Activated CD4-positive, CD25-positive, alpha-beta regulatory T cell treated with anti-CD3 and anti-CD28 coated beads, Interleukin-2, amount 50 U/mL, for 24 hours (primary cell): ENCODE measurements at places on chromosomes 16 and 17.

GRCh38 chr16:70692873-70693671 is 7.2 kb upstream of the MTSS2 start:
- ATAC-seq = no peak

GRCh38 chr17:16353317-16354174 is at the start of gene CENPV:
CENPV (minus strand) TSS chr17:16353469; CDS start chr17:16353436, 33 bp downstream.
- ATAC-seq = peak; percentile 80

- no peak for ATAC-seq
These were observed 111.7 kb upstream of the HS3ST4 start for GRCh38 chr16:25580041-25580440.

GRCh38 chr16:81796035-81796434 is 16.9 kb downstream of the PLCG2 start:
- ATAC-seq = no peak

DNA sequence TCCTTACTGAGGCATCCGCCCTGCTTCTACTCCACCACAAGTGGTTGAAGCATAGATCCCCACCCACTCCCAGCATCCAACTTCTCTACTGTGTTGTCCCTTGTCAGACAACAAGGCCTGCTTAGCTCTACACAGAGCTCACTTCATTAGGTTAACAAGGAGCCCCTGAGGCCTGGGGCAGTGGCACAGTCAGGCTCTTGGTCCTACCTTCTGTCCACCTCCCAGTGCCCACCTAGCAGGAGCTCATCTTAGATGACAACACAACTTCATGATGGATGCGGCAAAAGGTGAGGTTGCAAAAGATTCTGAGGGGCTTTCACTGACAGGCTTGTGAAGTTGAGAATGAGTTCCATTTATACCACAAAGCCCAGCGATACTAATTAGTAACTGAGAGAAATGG is 432.0 kb upstream of the CDH5 start:
- no peak for ATAC-seq

- ATAC-seq = no peak
These were observed 14.7 kb upstream of the MLLT6 start for GRCh38 chr17:38690386-38690785.

GRCh38 chr16:87638736-87639135 is 36.4 kb downstream of the JPH3 start:
- ATAC-seq = no peak

DNA sequence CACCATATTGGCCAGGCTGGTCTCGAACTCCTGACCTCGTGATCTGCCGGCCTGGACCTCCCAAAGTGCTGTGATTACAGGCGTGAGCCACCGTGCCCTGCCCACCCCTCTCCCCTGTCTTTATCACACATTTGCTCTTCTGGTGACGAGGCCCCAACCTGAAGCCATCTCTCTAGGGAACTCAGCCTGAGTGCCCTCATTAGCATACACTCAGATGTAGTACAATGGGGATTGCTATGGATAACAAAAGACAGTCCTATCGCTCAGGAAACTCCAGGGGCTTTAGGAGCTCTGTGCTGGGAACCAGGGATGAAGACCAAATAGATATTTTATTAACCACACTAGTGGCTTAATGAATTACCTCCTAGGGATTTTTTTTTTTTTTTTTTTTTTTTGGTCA is 100.7 kb downstream of the MARF1 start:
- no peak for ATAC-seq
